ENCODE measurements at places on chromosomes 13 and 19.

- DNase-seq = no peak
Observed at GRCh38 chr19:46514589-46515289, 19.1 kb upstream of the PNMA8B start.

GRCh38 chr19:35760711-35761349 lies 2.9 kb downstream of the PROSER3 start:
- no peak for DNase-seq

GRCh38 chr19:17110599-17110966 lies 35.0 kb downstream of the MYO9B start:
- no peak for DNase-seq

GRCh38 chr19:37095859-37096258 lies 17.6 kb downstream of the ZNF420 start:
- DNase-seq = no peak

- DNase-seq = no peak
Observed at GRCh38 chr13:20582026-20582425, 15.1 kb downstream of the IFT88 start.

- no peak for DNase-seq
Observed at GRCh38 chr13:95087746-95088305, 213.4 kb downstream of the ABCC4 start.

DNA sequence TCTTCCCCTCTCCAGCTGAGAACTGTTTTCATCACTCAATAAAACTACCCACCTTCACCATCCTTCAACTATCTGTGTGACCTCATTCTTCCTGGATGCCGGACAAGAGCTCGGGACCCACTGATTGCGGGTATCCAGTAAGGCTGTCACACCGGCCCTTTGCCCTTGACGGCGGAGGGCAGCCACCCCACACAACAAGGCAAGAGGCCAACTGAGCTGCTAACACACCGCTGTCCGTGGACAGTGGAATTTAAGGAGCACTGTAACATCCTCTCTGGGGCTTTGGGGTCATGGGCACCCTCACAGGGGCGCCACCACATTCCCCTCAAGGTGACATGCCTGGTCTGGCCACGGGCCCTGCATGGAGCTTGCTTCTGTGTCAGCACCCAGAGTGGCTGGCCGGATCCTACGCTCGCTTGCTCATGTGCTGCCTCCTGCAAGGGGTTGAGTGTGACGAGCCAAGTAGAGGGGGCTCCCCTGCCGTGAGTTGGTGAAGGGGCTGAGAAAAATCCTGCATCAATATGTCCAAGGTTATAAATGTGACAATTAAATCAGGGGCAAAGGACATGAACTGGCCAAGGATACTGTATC lies 31.4 kb downstream of the LHFPL6 start:
- DNase-seq = no peak
